Right lobe of liver (tissue), 6 donors: ENCODE measurements at places on chromosomes 5 and 9. TPM values are rescaled to one million over a fixed set of nuclear protein-coding genes. Genes with fewer than 3 reads are reported as not detected.

- no peaks in the 10 kb centered on the region for H3K4me1 ChIP-seq
- no peaks in the 10 kb centered on the region for H3K27me3 ChIP-seq
- DNase-seq: no peak
- H3K4me3 ChIP-seq: no peak overlapping the region
Measured at GRCh38 chr5:75681125-75681830, 36.0 kb downstream of the POC5 start.

DNA sequence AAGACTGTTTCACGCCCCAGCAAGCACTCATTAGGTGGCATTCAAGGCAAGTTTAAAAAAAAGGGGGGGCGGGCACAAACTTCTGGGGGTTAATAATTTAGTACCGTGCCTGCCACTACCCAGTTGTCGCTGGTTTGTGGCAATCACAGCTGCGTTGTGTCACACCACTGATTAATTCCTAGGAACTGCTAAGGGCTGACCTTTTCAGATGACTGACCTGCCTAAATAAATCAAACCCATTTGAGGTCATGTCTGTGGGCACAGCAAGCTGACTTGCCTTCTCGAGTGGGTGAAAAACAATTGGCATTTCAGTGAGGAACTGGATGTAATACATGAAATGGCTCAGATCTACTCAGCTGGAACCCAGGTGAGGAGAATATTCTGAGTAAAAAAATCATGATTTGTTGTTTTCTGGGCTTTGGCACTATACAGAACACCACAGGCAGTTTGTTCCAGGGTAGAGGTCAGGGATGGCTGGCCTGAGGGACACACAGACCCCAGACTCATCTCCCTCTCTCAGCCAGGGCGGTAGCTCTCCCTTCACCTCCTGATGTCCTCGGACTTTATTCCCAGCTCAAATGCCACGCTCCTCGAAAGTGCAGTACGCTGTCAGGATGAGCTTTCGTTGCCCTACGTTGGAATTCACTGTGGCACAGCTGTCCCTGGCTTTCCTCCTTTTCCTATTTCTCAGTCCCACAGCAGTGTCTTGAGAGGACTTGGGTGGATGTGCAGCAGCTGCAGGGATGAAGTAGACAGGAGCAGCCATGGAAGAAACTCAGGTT, 15.5 kb upstream of the MGAT1 start:
- H3K36me3 ChIP-seq: no peaks in the 10 kb centered on the region
- no peaks in the 10 kb centered on the region for H3K27me3 ChIP-seq
- H3K4me3 ChIP-seq: no peak overlapping the region
- H3K4me1 ChIP-seq: no peaks in the 10 kb centered on the region
- H3K27ac ChIP-seq: peak overlapping the region; percentile 8

DNA sequence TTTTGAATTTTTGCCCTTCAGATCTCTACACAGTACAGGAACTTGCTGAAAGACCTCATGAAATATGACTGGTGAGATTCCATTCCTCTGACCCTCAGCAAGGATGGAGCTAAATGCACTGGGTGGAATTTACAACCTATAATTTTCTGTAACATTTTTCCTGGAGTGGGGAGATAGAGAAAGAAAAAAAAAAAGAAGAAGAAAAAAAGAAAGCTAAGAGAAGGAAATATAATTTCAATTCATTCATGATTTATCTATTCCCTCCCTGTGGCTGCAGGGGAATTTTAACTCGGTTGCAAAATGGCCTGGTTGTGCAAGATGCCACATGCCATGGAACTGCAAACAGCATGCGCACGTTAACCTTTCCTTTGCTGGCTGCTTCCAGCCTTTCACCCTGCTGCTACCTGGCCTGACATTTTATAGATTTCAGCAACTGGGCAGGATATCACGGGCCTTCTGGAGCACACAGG, 155.4 kb downstream of the FSTL4 start:
- H3K27ac ChIP-seq: no peak overlapping the region
- H3K36me3 ChIP-seq: no peaks in the 10 kb centered on the region
- peak; percentile 75 for DNase-seq
- no peak overlapping the region for H3K4me3 ChIP-seq

DNA sequence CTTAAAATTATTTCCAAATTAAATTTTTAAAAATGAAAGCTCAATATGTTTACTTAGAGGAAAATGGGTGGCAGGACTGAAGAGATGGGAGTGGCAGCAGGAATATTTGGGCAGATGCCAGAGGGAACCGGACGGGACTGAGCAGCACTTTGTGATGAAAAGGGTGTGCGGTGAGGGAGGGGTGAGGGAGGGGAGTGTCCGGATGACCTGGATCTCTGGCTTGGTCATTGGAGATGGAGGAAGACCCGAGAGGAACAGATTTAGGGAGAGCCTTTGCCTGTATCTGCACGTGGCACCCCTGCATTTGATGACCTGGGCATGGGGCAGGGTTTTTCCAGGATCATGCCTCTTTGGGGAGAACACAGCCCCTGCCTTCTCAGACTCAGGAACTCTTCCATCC, 201.1 kb upstream of the MVB12B start:
- no peaks in the 10 kb centered on the region for H3K4me1 ChIP-seq
- H3K4me3 ChIP-seq: no peak overlapping the region
- no peak for DNase-seq

- no peaks in the 10 kb centered on the region for H3K4me1 ChIP-seq
- no peak overlapping the region for H3K27ac ChIP-seq
- no peaks in the 10 kb centered on the region for H3K27me3 ChIP-seq
Measured at GRCh38 chr5:83363886-83364275, 107.7 kb upstream of the VCAN start.

- DNase-seq: no peak
- no peak overlapping the region for H3K4me3 ChIP-seq
- no peaks in the 10 kb centered on the region for H3K36me3 ChIP-seq
Measured at GRCh38 chr5:154712518-154713437, 42.4 kb upstream of the LARP1 start.

DNA sequence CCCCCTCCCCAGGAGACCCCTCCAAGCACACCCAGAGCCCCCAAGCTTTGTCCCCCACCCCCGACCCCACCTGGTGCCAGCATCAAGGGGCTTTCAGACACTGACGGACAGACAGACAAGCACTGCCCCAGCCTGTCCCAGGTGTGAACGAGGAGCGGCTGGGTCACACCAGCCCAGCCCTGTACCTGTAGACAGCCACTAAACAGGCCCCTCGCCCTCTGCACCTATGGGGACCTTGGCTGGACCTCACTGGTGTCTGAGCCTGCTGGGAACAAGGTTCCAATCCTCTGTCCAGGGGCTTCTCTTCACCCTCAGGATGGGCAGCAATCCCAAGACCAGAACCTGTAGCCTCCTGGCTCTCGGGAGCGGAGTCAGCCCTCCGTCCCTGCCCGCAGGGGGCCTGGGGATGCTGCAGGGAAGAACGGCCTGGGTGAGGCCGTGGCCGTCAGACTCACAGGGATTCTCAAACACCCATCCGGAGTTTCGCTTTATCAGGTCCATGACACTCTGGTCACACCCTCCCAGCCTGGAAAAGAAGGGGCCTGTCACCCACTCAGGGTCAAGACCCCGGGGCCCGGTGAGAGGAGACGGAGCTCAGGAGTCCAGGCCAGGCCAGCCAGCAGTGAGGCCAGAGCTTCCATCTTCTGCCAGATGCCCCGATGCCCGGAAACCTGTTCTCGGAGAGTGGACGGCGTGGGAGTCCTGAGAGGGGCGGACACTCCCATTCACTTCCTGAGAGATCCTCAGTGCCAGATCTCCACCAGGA, 2.8 kb downstream of the LCN6 start:
- H3K4me1 ChIP-seq: no peaks in the 10 kb centered on the region
- no peak for DNase-seq
- H3K36me3 ChIP-seq: no peaks in the 10 kb centered on the region
- H3K4me3 ChIP-seq: no peak overlapping the region
- no peak overlapping the region for H3K27ac ChIP-seq
- no peaks in the 10 kb centered on the region for H3K27me3 ChIP-seq

DNA sequence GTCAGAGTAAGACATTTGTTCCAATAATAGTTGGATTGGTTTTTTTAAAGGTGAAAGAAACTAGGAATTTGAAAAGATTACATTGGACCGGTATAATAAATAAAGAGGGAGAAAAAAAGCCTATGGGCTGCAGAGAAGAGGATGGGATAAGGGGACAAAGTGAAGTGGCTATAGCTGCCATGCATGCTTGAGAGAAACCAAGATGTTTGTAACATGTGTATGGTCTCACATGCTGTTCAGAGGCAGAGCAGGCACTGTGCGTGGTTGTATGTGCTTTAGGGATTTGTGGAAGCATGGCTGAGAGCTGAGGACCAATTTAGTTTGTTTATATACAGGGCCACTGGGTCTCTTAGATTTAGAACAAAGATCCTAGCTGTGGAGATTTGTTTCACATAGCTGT, 32.7 kb downstream of the LNPEP start:
- H3K36me3 ChIP-seq: no peaks in the 10 kb centered on the region
- no peaks in the 10 kb centered on the region for H3K27me3 ChIP-seq
- DNase-seq: no peak
- no peak overlapping the region for H3K4me3 ChIP-seq
- H3K4me1 ChIP-seq: no peaks in the 10 kb centered on the region

DNA sequence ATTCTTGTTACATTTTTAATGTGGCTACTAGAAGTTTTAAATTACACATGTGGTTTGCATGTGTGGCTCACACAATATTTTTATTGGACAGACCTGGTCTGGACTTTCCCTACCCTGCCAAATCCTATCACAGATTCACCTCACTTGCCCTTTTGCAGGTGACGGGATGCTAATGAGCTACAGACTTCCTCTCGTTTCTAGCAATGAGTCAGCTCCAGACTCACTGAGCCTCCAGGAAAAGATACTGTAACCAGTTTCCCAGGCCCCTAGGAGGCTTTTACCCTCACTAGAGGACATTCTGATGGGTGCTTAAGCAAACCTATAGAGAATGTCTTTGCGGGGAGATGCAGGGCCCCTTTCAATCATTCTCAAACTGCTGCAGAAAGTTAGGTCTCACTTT, 135.4 kb downstream of the WDR41 start:
- no peaks in the 10 kb centered on the region for H3K27me3 ChIP-seq
- DNase-seq: no peak
- no peak overlapping the region for H3K4me3 ChIP-seq
- H3K27ac ChIP-seq: no peak overlapping the region

DNA sequence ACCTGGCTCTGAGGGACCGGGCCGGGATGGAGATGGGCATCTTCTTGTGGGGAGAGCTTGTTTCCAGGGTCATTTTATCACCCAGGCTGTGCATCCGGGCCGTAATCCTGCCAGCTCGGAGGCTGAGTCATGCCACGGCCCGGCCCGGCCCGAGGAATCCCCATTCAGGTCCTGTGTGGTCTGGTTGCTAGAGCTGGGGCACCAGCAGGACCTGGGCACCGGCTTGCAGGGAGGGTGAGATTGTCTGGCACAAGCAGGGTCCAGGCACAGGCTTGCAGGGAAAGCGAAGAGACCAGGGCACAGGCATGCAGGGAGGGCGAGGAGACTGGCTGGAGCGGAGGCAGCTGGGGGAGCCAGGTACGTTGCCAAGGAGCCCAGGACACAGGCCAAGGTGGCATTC, 106.8 kb downstream of the RXRA start:
- peak; percentile 45 for DNase-seq
- peaks cover 10% of the 10 kb centered on the region for H3K4me1 ChIP-seq
- peak overlapping the region; percentile 36 for H3K27ac ChIP-seq
- H3K36me3 ChIP-seq: no peaks in the 10 kb centered on the region

DNA sequence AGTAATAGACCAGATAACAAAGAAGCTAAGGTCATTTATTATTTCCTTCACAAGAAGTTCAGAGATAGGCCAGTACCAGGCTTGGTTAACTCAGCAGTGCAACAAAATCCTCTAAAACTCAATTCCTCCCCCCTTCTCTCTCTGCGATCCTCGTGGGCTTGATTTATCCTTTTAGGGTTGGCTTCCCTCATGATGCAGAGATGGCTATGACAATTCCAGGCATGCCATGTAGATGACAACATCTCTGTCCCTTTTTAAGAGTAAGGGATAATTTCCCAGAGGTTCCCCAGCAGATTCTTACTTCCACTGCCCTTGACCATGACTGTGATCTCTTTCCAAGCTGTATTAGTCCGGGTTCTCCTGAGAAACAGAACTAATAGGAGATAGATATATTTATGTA, 28.7 kb upstream of the DAP start:
- no peak overlapping the region for H3K4me3 ChIP-seq
- no peak for DNase-seq
- no peaks in the 10 kb centered on the region for H3K27me3 ChIP-seq
- no peaks in the 10 kb centered on the region for H3K4me1 ChIP-seq
- H3K27ac ChIP-seq: no peak overlapping the region

GRCh38 chr5:2553611-2554010, 197.9 kb downstream of the IRX2 start:
- no peak overlapping the region for H3K27ac ChIP-seq
- H3K4me3 ChIP-seq: no peak overlapping the region
- H3K36me3 ChIP-seq: no peaks in the 10 kb centered on the region
- no peaks in the 10 kb centered on the region for H3K27me3 ChIP-seq
- no peaks in the 10 kb centered on the region for H3K4me1 ChIP-seq

- peak overlapping the region; percentile 98 for H3K27ac ChIP-seq
- H3K36me3 ChIP-seq: no peaks in the 10 kb centered on the region
- no peaks in the 10 kb centered on the region for H3K4me1 ChIP-seq
- DNase-seq: no peak
Measured at GRCh38 chr5:132961887-132962286, 1.5 kb downstream of the AFF4 start.

DNA sequence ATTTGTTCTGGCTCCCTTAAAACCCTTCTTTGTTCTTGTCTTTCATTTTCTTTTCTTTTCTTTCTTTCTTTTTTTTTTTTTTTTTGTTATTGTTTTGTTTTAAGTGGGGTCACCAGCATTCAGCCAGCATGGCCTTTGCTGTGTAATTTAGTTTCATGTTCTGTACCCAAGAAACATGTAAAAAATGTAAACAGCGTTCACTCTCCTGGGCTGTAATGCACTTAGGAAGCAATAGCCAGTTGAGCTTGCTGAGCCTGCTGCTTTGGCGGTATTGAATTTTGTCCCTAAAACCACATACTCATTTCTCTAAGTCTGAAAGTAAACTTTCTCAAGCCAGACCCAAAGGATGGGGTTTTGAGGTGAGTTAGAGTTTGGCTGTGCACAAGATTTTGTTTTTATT, 158.6 kb downstream of the PAPPA start:
- no peaks in the 10 kb centered on the region for H3K27me3 ChIP-seq
- no peak overlapping the region for H3K4me3 ChIP-seq

DNA sequence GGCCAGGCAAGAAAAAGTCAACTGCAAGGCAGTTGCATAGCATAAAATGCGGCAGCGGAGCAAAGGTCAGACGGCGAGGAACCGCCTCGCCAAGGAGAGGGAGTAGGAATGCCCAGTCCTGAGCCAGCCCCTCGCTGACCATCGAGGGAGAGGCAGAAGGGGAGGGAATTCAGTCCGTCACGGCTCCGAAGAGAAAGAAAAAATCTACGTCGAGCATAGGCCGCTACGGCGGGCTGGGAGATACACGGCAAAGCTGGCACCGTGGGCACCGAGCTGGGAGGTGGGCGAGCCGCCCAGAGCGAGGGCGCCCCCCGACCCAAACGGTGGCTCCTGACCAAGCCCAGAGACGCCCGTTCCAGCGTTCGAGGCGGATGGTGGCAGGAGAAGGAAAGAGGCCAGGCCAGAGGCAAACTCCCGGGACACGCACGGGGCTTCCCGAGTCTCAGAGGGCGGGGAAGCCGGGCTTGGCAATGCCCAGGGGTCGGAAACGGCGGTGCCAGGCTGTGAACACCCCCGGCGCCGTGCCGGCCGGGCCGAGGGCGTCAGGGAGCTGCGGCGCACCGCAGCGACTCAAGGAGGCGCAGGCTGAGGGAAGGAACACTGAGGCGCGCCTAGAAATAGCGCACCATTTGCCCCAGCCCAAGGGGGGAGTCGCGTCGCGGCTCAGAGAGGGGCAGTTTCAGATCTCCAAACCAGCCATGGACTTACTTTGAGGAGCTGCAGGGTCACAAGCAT, 518 bp downstream of the SPRY4 start:
- peak overlapping the region; percentile 79 for H3K4me3 ChIP-seq
- peak; percentile 62 for DNase-seq
- no peaks in the 10 kb centered on the region for H3K27me3 ChIP-seq
- no peaks in the 10 kb centered on the region for H3K4me1 ChIP-seq
- H3K27ac ChIP-seq: peak overlapping the region; percentile 93

The CLIC3 gene
- total RNA-seq: 0.37 TPM

The ARID3C gene
- total RNA-seq: 2.5 TPM

The NOTCH1 gene
- 26.2 TPM for total RNA-seq

The CAMK2A gene
- total RNA-seq: 0.23 TPM
